ENCODE measurements at places on chromosomes 7 and 10.

DNA sequence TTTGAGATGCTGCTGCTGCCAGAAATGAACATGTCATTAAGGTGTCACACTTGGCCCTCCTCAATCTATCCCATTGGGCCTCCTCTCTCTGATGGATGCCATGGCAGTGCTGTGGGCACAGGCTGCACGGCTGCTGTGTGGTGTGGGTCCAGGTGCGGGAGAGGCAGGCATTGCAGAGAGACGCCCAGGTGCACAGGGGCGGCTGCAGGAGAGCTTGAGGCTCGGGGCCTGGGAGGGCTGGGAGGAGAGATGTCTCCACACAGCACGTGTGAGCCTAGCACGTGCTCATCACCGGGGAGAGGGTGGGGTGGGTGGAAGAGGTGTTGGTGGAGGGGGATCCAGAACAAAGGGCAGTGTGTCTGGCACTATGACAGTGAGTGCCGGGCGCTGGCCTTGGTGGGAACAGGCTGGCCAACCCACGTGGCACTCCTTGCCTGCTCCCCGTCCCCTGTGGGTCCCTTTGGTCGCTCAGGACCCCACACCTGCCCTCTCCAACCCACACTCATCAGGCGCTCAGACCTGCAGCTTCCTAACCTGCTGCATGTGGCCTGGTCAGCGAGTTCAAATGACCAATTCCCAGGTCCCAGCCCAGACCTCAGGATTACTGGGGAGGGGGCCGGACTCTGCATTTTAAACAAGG, 39.9 kb upstream of the BNIP3 start:
- DNase-seq, result peak; percentile 4

DNA sequence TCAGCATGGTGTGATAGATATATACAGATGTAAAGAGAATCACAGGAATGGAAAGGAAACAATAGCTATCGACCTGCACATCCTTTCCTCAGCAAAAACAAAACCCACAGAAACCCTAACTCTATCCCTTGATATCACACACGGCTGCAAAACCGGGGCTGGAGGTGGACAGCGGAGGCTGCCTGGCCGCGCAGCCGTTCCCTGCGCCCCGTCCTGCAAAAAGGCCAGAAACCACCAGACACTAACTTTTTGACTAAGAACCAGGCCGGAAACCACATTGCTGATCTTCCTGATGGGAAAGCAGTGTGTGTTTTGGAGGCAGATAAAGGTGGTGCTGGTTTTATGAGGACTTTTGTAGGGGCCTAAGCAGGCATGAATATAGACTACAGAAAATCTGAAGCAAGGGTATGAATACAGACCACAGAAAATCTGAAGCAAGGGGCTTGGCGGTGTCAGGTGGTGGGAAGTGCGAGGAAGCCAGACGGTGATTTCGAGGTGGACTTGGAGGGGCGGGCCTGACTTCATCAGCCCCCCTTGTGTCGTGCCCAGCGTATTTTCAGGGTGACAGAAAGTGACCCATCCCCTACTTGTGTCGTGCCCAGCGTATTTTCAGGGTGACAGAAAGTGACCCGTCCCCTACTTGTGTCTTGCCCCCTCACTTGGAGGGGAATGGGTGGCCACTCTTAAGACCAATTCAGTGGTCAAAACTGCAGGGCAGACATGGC, 123.3 kb downstream of the WDR37 start:
- no peak for DNase-seq

DNA sequence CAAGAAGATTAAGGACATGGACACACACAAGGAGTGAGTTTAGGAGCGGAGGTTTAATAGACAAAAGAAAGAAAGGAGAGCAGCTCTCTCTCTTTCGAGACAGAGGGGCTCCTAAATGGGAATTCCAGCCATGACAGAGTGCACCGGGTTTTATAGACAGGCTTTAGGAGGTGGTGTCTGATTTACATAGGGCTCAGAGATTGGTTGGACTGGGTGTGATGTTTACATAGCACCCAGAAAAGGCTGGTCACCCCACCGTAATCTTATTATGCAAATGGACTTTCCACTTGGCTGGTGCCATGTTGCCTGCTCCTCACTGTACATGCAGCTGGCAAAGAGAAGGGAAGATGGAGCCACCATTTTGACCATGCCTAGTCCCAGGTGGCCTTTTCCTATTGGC, 28.4 kb upstream of the MRC1 start:
- DNase-seq, result no peak

GRCh38 chr10:110508806-110509544, 11.3 kb downstream of the DUSP5 start:
- no peak for DNase-seq

GRCh38 chr10:112446055-112446854, 459 bp downstream of the ZDHHC6 start:
- no peak for DNase-seq

- peak; percentile 6 for DNase-seq
Observed at GRCh38 chr10:13648425-13648824, 61.7 kb downstream of the PRPF18 start.

All from GM20000 (cell line).